PC-9 (cell line): ENCODE measurements at places on chromosomes 2 and 18. TPM values are rescaled to one million over a fixed set of nuclear protein-coding genes. Genes with fewer than 3 reads are reported as not detected.

DNA sequence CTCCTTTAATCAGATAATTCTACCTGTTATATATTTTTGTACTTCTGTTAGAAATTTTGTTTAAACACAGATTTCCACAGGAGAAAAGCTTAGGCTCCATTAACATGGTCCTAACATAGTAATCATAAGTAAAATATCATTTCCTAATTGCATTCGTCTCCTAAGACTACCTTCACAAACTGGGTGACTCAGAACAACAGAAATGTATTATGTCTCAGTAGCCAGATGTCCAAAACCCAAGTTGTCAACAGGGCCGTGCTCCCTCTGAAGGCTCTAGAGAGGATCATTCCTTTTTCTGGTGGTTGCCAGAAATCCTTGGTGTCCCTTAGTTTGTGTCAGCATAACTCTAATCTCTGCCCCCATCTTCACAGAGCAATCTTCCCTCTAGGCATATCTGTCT is 5.4 kb downstream of the FBXO15 start:
- DNase-seq = no peak

ABCG5 gene
- not detected in 2 replicates for total RNA-seq

GRCh38 chr2:85110991-85111560 is 22.1 kb upstream of the TCF7L1 start:
- no peak for DNase-seq

DNA sequence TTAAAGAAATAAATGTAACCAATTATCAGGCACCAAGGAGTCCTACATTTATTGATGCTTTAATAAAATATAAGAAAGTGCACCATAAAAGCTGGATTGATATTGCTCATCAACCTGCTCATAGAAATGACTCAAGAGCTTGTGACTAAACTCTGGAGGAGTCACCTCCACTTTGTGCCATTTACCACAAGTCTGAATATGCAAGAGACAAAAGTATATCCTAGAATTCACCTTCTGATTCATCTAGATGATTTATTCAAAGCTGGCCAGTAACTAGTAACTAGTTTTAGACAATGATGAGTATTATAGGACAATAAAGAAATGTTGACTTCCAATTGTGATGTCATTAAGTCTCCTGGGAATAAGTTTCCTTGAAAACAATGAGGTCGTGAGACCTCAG is 146.0 kb upstream of the SOX11 start:
- no peak for DNase-seq

DNA sequence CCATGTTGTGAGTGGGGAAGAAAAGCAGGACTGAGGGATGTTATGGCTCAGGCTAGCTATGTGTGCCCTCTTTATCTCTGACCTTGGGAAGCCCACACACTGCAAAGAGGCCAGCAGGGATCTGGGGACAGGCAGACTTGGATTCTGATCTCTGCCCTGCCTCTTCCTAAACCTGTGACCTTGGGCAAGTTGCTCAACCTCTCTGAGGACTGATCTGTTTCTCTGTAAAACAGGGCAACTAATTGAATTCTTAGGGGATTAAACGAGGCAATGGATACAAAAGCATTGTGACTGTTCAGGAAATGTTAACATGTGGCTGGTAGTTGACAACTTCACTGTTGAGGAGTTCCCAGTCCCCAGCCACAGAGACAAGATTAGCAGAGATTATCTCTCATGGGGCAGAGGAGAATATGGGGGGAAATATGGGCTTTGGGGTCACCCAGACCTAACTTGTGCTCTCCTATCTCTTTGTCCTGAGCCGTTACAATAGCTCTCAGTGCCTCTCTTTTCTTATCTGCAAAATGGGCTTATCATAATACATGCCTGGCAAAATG is 184.7 kb upstream of the GLI2 start:
- DNase-seq = no peak

DNA sequence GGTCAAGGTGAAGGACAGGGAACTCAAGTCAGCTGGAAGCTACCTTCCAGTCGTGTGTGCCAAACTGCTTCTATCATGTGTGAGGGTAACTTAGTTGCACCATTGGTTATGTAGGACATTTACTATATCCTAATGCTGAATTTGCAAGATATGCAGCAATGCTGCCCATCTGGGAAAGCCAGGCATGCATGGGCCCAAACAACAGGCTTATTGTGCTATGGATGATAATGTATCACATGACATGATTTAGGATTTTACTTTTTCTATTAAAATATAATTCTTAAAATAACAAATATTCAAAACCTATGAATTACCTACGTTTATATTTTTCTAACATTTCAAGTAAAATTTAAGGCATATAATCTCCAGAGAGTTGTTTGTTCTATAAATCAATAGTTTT is 35.9 kb downstream of the B4GALT6 start:
- no peak for DNase-seq

HOXD13 gene
- not detected in 2 replicates for total RNA-seq

KRTCAP3 gene
- 62.9 and 91.7 TPM in 2 replicates for total RNA-seq
